ENCODE measurements at places on chromosomes 7 and 10. TPM values are rescaled to one million over a fixed set of nuclear protein-coding genes. Genes with fewer than 3 reads are reported as not detected.

LIPN gene
- total RNA-seq = not detected

OPN1SW gene
- not detected for total RNA-seq

DNA sequence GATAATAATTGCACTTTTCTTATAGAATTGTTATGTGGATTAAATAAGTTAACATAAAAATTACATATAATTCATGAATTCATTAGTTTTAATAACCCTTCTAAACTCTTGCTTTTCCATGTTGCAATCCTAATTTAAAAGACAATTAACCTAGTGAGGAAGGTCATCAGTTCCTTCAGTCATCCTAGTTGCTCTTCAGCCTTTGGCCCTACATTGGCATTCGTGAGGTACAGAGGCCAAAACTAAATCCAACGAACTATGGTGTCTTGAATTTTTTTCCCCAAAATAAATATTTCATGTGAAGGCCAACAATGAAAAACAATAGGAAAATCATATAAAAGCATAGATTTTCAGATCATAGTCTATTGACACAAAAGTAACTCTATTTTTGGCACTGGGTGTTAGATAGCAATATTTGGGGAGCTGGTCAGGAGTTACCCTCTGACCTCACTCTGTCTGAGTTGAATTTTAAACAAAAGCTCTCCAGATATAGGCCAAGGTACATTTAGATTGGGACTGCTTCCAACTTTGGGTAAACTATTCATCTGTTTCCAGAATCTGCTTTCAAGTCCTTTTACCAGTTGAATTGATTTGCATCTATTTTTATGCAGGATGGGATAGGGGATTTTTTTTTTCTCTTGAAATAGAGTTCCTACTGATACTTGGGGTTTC lies 104.5 kb downstream of the SEM1 start:
- H3K27ac ChIP-seq = no peak overlapping the region
- no peaks in the 10 kb centered on the region for H3K4me1 ChIP-seq
- no peak overlapping the region for H3K4me3 ChIP-seq
- H3K27me3 ChIP-seq = peaks cover 7% of the 10 kb centered on the region
- no peaks in the 10 kb centered on the region for H3K36me3 ChIP-seq

GRCh38 chr7:116024826-116025809 lies 5.4 kb downstream of the TFEC start:
- H3K27ac ChIP-seq = no peak overlapping the region
- H3K27me3 ChIP-seq = peaks cover 5% of the 10 kb centered on the region
- no peak for DNase-seq
- no peak overlapping the region for H3K4me3 ChIP-seq
- H3K36me3 ChIP-seq = no peaks in the 10 kb centered on the region
- H3K4me1 ChIP-seq = no peaks in the 10 kb centered on the region

DNA sequence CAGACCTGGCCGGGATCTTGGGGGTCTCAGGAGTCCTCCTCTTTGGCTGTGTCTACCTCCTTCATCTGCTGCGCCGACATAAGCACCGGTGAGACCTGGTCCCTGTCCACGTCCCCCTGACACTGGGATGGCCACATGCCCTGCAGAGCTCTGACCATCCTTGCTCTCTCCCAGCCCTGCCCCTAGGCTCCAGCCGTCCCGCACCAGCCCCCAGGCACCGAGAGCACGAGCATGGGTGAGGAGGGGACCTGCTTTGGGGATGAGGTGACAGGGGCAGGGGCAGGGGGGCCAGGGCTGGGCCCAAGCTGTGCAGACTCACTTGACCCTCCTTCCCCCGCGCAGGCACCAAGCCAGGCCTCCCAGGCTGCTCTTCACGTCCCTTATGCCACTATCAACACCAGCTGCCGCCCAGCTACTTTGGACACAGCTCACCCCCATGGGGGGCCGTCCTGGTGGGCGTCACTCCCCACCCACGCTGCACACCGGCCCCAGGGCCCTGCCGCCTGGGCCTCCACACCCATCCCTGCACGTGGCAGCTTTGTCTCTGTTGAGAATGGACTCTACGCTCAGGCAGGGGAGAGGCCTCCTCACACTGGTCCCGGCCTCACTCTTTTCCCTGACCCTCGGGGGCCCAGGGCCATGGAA lies 959 bp downstream of the PVRIG start:
- peak overlapping the region; percentile 98 for H3K27ac ChIP-seq
- H3K36me3 ChIP-seq = peaks cover 56% of the 10 kb centered on the region
- H3K4me1 ChIP-seq = peaks cover 57% of the 10 kb centered on the region
- DNase-seq = no peak

DNA sequence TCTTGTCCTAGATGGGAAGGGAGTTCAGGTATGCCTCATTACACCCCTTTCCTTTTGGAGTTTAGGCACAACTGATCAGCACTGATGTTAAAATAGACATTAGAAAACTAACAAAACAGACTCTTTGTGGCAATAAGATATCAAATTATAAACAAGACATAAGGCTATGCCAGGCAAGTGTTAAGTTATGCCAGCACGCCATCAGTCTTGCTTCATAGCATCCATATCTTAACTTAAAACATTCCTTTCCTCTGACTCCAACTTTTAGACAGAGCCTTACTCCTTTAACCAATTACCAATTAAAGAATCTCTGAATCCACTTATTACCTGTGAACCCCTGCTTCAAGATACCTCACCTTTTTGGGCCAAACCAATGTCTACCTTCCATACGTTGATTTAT lies 126.2 kb upstream of the ETV1 start:
- no peaks in the 10 kb centered on the region for H3K4me1 ChIP-seq
- H3K4me3 ChIP-seq = no peak overlapping the region
- H3K27ac ChIP-seq = no peak overlapping the region
- H3K36me3 ChIP-seq = no peaks in the 10 kb centered on the region
- H3K27me3 ChIP-seq = no peaks in the 10 kb centered on the region

GRCh38 chr7:2175514-2175913 lies 57.2 kb downstream of the MAD1L1 start:
- H3K36me3 ChIP-seq = peaks cover 2% of the 10 kb centered on the region
- H3K27ac ChIP-seq = no peak overlapping the region
- no peak overlapping the region for H3K4me3 ChIP-seq
- H3K4me1 ChIP-seq = no peaks in the 10 kb centered on the region

DNA sequence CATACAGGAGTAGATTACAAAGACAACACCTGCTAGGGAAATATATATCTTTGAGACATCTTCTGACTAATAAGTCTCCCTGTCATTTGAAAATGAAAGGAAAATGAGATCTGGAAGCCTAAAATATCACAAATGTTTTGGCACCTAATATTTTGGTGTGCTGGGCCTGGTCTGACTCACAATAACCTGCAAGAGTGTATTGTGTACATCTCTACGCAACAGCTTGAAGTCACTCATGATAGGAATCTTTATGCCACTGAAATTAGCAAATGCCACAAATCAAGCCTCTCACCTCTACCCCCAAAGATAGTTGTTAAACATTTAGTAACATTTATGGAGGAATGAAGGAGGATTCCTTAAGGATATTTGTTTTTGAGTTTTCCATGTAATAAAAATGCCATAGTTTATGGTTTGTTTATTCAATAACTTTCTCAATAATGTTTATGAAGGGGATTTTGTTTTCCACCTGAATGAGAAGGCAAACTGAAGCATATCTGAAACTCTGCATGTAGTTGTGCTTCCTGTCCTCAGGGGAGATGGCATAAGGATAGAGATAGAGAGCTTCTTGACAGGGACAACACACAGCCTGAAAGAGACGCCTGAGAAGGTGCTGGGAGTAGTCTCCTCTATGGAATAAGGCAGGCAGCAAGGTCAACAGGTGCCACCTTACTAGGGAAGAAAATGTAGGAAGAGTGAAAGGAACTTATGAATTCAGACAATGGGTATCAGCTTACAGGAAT lies 197.4 kb downstream of the AHR start:
- H3K27ac ChIP-seq = no peak overlapping the region
- no peaks in the 10 kb centered on the region for H3K36me3 ChIP-seq
- no peak overlapping the region for H3K4me3 ChIP-seq
- H3K4me1 ChIP-seq = peaks cover 11% of the 10 kb centered on the region

DNA sequence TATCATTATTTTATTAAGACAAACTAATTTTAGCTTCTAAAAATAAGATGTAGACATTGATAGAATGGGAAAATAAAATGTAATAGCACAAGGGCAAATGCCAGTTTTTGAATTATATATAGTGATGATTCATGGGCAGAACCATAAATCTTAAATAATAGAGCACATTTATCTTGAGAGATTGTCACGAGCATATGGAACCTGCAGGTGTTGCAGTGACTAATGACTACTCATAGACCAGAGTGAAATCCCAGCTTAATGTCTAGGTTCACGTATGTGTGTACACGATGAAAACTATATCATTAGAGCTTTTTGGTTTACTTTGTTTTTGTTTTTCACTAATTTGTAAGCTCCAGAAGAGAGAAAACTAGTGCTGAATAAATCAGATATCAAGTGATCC lies 150.2 kb upstream of the CACNA2D1 start:
- no peaks in the 10 kb centered on the region for H3K36me3 ChIP-seq
- H3K27me3 ChIP-seq = no peaks in the 10 kb centered on the region
- H3K4me3 ChIP-seq = no peak overlapping the region
- H3K4me1 ChIP-seq = peaks cover 3% of the 10 kb centered on the region

GRCh38 chr7:34062826-34063225 lies 157.5 kb downstream of the BMPER start:
- DNase-seq = no peak
- no peaks in the 10 kb centered on the region for H3K36me3 ChIP-seq
- no peak overlapping the region for H3K27ac ChIP-seq
- no peak overlapping the region for H3K4me3 ChIP-seq
- H3K4me1 ChIP-seq = no peaks in the 10 kb centered on the region
- H3K27me3 ChIP-seq = peaks cover 2% of the 10 kb centered on the region

GRCh38 chr7:41777894-41778596 lies 75.2 kb upstream of the INHBA start:
- DNase-seq = no peak
- H3K4me1 ChIP-seq = no peaks in the 10 kb centered on the region
- H3K27me3 ChIP-seq = peaks cover 4% of the 10 kb centered on the region
- H3K36me3 ChIP-seq = no peaks in the 10 kb centered on the region
- H3K4me3 ChIP-seq = no peak overlapping the region

GRCh38 chr7:26208040-26208439 lies 6.5 kb downstream of the CBX3 start:
- H3K4me1 ChIP-seq = peaks cover 54% of the 10 kb centered on the region
- H3K4me3 ChIP-seq = no peak overlapping the region
- no peaks in the 10 kb centered on the region for H3K27me3 ChIP-seq
- DNase-seq = no peak

DNA sequence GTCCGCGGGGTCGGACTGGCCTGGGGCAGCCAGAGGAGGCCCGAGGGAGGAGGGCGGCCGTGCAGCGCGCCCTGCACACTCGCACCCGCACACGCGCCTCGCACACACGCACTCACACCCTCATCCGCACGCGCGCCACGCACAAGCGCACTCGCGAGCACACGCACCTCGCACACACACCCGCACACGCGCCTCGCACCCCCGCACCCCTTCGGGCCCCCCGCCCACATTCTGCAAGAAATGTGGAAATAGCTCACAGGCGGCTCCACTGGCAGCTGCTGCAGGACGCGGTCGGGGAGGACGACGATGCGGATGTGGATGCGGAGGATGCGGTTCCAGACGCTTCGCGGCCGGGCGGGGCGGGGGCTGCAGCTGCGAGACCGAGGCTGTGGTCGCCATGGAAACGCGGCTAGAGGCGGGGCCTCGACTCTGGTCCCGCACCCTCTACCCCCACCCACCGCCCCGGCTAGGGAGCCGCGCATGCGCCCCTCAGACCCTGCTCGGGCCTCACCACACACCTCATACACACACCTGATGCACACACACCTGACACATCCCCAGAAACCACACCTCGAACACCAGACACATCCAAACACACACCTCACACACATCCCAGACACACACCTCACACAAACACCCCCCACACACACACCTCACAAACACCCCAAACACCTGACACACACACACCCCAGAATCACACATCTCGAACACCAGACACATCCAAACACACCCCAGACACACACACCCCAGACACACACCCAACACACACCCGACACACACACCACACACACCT lies at the start of gene CALY:
TSS of gene CALY (minus strand) at position 320 of the 793 bp plus-strand sequence. CDS start 7,907 bp downstream, outside the sequence.
- H3K27me3 ChIP-seq = peaks cover 13% of the 10 kb centered on the region
- peak within 1 kb of the TSS; percentile 47 for H3K4me3 ChIP-seq
- DNase-seq = peak; percentile 82
- H3K36me3 ChIP-seq = no peaks in the 10 kb centered on the region
- H3K27ac ChIP-seq = no peak within 1 kb of the TSS

DNA sequence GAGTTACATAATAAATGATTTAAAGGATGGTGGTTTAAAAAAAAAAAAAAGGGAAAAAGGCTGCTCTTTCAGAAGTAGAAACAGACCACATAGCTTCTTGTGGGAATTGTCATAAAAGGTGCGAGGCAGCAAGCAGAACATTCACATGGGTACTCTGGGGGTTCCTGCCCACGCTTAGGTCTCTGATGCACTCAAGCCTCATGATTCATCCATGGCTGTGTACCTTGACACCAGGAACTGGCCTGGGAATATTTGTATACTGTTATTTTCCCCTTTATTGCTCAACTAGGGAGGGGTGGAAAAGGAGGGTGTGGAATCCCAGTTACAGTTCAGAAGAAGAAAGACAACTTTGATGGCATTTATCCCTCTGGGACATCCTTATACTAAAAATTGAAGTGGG lies 4.0 kb downstream of the PON2 start:
- H3K4me3 ChIP-seq = no peak overlapping the region
- DNase-seq = no peak
- H3K27me3 ChIP-seq = peaks cover 11% of the 10 kb centered on the region

Measured in activated naive CD4-positive, alpha-beta T cell treated with anti-CD3 and anti-CD28 coated beads for 36 hours (primary cell).